NCI-H1105 treated with DMSO at 0.1 percent for 48 hours (cell line): ENCODE measurements at places on chromosomes 7 and 10.

DNA sequence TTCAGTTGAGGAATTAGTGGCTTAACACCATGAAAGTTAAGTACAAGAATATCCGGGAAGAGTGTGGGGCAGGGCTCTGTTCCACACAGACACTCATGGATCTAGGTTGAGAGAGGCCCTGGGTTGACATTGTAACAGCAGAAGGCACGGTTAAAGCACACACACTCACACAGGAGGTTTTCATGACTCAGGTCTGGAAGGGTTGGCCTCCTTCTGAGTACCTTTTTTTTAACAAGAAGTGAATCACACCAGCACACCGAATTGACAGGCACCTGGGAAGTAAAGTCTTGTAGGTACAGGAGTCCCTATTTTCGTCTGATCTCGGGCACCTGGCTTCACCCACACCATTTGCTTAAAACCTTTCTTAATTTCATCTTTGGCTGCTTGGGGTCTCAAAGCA lies 509.4 kb upstream of the ADARB2 start:
- DNase-seq: no peak

- DNase-seq: no peak
Observed at GRCh38 chr7:32091608-32092210, 21.5 kb upstream of the PDE1C start.

GRCh38 chr10:119350502-119351097 lies 143.2 kb downstream of the GRK5 start:
- no peak for DNase-seq

GRCh38 chr10:117621196-117621595 lies 78.7 kb downstream of the EMX2 start:
- no peak for DNase-seq

- DNase-seq: no peak
Observed at GRCh38 chr10:102813734-102814452, 23.3 kb downstream of the CYP17A1 start.

DNA sequence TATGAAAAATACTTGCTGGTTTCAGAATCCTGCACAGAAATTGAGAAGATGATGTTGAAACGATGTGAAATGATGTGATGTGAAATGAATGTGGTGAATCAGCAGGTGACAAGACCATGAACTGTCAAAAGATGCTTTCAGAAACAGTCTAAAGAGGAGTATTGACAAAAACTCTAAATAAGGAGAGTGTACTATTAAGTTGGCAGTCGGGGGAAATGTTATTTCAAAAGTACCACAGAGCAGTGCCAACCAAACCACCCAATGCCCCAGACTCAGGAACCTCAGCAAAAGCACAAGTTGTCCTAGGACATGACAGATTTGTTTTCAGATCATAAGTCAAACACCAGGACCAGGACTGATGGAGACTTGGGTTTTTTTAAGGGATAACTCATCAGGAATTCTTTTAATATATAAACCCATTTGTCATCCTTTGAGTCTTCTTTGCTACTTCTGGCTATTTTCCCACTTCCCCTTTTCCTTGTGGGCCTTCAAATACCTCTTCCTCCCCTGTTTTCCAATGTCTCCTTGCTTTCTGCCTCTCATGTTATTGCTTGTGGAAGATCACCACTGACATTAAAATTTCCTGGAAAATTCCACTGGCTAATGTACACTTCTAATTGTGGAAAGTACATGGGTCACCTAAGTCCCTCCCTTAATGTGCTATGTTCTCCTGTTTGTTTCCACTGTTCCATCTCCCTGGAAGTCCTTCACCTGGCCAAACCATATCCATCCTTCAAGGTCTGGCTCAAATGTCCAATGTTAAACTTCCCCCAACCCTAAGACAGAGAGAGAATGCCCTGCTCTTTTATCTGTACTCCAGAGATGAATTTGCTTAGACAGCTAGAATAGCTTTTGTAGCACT lies 10.2 kb upstream of the PPP1R3C start:
- DNase-seq: no peak

- no peak for DNase-seq
Observed at GRCh38 chr10:17590969-17591645, 26.1 kb downstream of the HACD1 start.

DNA sequence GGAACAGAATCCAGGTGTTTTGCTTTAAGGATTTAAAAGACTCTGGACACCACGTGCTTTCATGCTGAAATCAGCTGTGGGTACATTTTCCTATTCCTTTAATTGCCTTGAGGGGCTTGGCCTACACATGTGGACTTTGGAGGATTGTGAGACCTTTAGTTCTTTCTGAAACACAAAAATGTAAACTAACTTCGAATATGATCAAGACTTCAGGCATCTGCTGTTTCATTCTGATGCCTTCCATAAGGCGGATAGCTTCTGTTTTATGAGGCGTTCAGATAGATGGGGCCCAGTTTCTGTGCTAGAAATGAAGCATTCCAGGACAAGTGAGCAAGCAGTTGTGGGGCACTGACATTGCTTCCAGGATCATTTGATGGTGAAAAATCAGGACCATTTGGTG lies 1.5 kb upstream of the NOBOX start:
- DNase-seq: no peak

DNA sequence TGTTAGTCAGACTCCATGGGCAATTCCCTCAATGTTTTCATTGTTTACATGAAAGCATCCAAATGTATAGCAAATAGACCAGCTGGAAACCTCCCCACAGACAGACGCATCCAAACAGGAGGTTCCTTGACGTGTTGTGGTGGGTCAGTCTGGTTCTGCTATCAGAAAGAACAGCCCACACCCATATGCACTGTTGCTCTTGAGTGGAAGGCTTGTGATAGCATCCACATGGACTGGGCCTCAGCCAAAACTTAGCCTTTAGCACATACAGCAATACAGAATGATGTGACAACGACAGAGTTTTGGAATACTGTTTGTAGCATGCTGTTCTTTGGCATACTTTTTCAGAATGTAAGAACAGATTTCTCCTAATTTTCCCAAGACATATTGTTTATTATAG lies 299.2 kb upstream of the ETV1 start:
- no peak for DNase-seq

DNA sequence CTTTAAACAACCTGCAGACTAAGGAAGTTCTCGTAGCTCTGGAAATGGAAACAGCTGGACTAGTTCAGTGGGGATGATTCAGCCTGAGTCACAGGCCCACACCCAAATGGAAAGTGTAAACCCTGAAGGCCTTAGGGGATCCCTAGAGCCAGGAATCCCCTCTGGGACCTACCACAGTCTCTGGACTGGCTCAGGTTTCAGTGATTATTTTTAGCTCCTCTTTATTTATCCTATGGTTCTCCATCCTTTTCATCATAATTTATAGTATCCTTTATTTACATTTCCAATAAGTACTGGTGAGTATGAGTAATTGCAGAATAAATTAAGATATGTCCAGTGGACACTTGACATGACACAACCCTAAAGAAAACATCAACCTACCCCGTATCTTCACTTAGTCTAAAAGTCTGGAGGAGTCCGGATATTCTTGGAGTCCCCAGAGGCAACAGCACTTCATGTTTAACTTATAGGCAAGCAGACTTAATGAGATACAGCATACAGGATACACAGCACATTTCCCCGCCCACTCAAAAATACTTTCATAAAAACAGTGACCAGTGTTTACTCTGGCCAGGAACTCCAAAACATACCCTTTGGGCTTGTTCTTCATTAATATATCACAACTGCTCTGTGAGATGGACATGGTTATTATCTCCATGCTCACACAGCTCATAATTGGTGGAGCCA lies 28.4 kb upstream of the SEMA3E start:
- DNase-seq: peak; percentile 5

GRCh38 chr10:52019077-52019555 lies 295.0 kb upstream of the DKK1 start:
- DNase-seq: no peak

DNA sequence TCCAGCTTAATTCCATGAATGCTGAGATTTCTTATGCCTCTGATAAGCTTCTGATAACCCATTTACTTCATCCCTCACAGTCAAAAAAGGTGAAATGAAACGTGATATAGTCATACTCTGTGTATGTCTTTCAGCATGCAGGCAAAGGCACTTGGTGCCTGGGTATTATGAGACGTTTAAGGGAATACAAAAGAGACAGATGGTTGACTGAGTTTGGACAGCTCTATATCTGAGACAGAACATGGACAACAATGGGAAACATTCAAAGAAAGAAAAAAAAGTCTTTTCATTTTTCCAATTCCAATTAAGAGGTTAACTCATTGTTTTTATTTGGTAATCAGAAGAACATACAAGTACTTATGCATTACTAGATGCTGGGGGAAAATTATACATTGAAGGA lies 96.2 kb downstream of the PPP1R17 start:
- no peak for DNase-seq

DNA sequence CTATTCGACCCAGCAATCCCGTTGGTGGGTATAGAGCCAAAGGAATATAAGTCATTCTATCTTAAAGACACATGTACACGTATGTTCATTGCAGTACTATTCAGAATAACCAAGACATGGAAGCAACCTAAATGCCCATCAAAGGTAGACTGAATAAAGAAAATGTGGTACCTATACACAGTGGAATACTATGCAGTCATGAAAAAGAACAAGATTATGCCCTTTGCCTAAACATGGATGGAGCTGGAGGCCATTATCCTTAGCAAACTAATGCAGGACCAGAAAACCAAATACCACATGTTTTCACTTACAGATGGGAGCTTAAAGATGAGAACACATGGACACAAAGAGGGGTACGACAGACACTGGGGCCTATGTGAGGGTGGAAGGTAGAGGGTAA lies 845.3 kb downstream of the TYW1 start:
- DNase-seq: no peak

DNA sequence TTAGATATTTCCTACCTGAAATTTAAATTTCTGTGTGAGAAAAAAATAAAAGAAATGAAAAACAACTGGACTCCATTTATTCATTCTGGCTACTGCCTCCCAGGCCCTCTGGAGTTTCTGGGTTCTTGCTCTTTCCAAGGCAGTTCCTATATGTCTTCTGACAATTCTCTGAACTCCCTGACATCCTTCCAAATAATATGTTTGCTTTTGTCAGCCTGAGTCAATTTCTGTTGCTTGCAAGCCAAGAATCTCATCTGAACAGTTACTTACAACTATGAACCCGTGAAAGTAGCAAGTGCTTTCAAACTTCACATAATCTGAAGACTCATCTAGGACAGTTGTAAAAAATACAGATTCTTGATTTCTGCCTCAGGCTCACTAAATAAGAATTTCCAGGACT lies 216.7 kb upstream of the NPVF start:
- no peak for DNase-seq

DNA sequence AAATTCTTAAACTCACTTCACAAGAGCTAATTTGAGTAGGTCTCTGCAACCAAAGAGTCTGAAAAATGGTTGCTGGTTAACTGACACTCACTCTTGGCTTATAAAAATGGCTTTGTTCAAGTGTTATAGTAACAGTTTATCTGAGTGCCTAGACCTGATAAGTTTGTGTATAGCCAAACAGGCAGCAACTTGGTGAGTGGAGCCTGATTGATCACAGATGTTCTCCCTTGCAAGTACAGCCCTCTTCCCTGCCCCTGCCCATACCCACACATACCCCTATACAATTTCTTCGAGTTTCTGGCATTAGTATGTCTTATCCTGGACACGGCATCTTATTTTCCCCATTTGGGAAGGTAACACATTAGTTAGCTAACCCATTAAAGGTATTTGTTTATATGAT lies 149.5 kb downstream of the SLC16A9 start:
- DNase-seq: no peak

DNA sequence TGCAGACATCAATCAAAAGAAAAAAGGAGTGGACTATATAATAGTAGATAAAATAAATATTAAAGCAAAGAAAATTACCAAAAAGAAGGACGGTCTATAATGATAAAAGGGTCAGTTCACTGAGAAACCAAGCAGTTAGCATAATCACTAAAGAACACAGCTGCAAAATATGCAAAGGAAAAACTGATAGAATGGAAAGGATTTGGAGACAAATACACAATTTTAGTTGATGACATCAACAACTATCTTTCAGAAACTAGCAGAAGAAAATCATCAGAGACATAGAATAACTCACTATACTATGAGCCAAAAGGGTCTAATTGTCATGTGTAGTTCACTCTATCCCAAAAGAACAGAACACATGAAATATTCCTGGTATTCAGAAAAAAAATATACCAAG lies 316.4 kb upstream of the IGFBP3 start:
- DNase-seq: no peak

DNA sequence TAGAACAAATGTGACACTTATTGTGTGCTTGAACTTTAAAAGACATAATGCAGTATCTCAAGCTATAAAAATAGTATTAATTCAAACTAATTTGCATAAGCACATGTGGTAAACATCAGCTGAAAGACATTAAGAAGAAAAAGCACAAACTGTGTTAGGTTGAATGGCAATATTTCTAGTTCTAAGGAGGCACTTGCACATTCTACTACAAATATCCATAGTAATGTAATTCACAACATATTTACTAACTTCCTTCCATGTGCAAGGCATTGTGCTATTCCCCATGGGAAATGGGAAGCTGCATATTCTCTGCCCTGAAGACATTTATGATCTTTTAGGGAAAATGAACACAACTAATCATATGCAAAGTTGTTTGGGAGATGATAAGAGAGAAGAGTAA lies 80.2 kb upstream of the SLC13A1 start:
- no peak for DNase-seq

- no peak for DNase-seq
Observed at GRCh38 chr10:120492346-120492745, 35.3 kb downstream of the PLPP4 start.

GRCh38 chr7:46756256-46756655 lies 825.7 kb downstream of the TNS3 start:
- DNase-seq: no peak

DNA sequence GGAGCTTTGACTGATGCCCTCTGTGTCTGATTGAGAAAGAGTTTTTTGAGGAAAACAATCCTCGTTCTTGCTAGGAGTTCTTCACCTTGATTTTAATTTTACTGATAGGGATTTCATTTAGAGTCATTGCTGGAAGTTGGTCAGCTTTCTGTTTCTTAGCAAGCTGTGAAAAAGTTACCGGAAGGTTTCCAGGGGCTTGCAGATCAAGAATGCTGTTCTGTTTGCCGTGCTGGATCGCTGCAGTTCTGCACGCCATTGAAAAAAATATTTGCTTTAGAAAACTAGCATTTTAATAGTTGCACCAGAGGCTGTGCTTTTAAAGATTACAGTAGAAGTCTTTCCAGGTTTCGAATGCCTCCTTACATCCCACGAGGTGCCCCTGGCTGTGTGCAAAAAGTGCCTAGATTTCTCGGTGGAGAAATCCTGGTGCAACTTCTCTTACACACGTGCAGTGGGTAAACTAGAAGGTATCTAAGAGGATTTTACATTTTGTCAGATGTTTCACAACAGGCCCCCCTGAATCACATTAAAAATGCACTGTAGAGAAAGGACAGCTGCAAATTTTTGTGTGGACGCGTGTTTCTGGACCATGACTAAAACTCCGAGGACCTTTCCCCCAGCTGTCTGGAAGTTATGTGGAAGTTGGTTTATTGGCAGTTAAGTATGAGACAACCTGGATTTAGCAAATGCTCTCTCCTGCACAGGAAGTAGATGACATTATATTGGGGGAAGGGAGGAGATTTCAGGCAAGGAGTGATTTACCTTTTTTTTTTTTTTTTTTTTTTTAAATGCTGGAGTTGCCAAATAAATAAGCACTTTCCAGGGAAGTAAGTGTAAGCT lies 5.8 kb downstream of the TCF7L2 start:
- no peak for DNase-seq

GRCh38 chr7:65980478-65981250 lies 1.3 kb downstream of the GUSB start:
- DNase-seq: no peak
